ENCODE measurements at places on chromosomes 3 and 15.

- no peak for DNase-seq
Measured at GRCh38 chr3:115702598-115702997, 79.3 kb downstream of the GAP43 start.

DNA sequence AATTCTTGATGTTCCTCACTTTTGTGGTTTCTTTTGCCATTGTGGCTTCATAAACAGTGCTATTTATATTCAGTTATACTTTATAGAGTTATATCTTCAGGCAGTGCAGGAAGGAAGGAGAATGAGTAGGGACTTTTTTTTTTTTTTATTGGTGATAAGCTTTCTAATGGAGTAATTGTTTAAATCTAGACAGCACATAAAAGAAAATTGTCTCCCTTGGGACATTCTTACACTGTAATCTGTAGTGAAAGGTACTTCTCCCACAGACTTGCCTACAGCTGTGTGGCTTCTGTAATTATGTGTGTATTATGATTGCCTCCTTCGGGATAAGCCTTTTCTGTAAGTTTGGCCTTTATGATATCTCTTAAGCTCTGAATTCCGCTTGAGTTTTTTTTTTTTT lies 41.6 kb downstream of the WDR76 start:
- no peak for DNase-seq

GRCh38 chr15:46343196-46343935 lies 708.5 kb downstream of the SQOR start:
- no peak for DNase-seq

DNA sequence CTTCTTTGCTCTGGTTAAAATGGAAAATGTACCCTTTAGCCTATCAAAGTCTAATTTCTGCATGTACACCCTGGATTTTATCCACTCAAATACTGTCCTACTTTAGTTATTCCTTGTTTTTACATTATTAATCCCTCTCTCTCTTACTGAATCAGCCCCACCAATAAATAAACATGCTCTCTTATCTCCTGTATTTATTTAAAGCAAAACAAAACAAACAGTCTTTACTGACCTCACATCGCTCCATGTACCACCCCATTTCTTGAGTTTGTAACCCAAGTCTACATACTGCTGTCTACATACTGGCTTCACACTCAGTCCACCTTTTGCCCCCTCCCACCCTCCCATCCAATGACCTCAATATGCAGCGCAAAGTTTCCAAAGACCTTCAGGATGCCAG lies 113.3 kb upstream of the RORA start:
- no peak for DNase-seq

- no peak for DNase-seq
Measured at GRCh38 chr15:60000824-60001609, 3.1 kb upstream of the FOXB1 start.

DNA sequence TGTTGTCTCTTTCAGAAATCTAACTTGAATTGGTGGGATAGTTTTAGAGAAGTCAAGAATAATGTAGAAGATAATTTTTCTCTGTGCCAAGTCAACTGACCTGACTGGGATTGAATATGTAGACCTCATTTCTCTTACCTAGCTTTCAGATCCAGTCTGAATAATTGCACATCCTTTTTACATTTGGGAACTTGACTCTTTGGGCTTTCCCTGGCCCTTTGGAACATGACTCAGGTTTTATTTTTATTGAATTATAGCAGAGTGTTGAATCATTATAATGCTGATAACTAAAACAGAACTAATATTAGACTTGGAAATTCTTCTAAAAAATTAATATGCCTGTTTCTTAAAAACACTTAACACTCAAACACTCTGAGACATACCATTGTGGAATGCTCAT lies 76.5 kb downstream of the PFN2 start:
- peak; percentile 43 for DNase-seq

DNA sequence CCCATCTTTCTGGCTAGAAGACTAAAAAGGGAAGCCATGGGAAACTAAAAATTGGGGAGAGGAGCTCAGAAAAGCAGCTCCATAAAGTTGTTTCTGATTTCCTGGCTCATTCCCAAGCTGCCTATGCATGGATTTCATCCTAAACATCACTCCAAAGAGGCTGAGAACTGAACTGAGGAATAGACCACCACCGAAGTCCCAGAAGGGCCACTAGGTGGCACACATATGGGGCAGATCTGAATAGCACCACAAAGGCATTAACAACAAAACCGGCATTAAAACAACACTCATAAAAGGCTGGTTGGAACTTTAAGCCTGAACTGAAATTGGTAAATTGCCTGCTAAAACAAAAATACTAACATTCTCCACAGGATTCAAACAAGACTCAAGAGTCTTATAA lies 106.3 kb downstream of the PLD1 start:
- DNase-seq = peak; percentile 8

- DNase-seq = peak; percentile 75
Measured at GRCh38 chr3:169966951-169967915, 626 bp downstream of the SEC62 start.

GRCh38 chr3:126508564-126508964 lies 9.0 kb downstream of the UROC1 start:
- no peak for DNase-seq

GRCh38 chr3:119829420-119829819 lies 47.5 kb downstream of the NR1I2 start:
- DNase-seq = no peak

- no peak for DNase-seq
Measured at GRCh38 chr15:27119695-27120266, 148.8 kb downstream of the GABRG3 start.

- DNase-seq = no peak
Measured at GRCh38 chr15:29053006-29053405, 167.2 kb downstream of the APBA2 start.

- DNase-seq = no peak
Measured at GRCh38 chr3:56724676-56725075, 41.6 kb upstream of the TASOR start.

DNA sequence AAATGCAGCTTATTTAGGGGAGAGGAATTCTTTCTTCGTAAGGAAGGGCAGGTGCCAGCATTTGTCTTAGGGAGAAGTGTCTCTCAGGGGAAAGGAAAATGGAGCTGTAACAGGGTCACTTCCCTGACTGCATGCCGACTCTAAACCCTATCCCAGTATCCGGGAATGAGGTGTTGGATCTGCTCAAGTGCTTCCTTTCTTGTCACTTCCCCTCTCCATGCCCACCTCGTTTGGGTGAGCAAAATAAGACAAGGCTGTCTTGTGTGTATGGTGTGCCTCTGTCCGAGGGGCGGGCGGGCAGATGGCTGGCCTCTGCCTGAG lies 230.1 kb upstream of the TPM1 start:
- DNase-seq = no peak

DNA sequence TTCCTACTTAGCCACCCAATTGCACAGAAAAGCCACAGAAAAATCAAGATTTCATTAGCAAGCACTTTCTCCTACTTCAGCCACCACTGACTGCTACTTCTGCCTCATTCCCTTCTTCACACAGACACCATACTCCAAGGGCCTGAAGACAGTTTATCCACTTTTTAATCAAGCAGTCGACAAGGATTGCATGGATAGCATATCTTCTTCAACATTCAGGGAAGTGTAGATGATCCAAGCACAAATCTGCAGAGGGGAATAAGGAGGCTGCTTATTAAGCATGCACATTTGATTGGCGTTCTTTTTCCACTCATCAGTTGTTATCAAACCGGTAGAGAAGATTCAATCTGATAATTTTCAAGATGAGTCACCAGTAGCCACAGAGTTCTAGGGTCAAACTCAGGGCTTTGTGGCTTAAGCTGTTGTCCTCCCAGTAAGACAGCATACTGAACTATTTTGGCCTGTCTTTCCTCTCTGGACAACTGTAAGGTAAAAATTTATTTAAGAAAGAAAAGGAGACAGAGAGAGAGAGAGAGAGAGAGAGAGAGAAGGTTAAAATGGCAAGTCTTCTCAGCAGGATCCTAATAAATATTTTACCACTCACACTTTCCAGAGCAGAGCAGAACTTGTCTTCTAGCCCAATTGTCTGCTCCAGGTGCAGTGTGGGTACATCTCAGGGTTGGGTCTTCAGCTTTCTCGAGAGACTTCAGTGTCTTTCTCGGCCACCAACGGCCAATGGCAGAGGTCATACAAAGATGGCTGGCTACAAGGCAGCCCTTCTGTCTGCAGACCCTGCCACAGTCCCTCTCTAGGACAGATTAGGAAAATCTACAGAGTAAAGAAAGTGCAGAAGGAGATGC lies 80.6 kb upstream of the BHLHE40 start:
- DNase-seq = no peak

DNA sequence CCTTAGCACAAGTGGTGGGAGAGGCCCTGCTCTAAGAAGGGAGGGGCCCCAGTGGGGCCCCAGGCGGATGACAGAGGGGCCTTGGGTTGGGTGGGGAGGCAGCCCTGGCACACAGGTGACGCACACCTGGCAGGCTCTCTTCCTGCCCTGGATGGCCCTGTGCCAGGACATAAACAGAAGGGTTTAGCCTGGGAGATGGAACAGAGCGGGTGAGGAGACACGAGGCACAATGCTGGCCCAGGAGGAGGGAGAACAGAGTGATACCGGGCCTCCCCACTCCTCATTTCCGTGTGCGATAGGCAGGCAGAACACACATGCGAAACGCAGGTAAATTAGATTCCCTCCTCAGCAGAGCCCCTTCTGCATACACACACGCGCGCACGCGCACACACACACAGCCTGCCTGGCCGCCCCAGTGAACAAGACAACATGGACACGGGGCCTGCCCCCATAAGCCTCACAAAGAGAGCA lies 39.8 kb downstream of the IDH2 start:
- peak; percentile 12 for DNase-seq

- DNase-seq = peak; percentile 75
Measured at GRCh38 chr3:52153389-52154096, 680 bp downstream of the POC1A start.

DNA sequence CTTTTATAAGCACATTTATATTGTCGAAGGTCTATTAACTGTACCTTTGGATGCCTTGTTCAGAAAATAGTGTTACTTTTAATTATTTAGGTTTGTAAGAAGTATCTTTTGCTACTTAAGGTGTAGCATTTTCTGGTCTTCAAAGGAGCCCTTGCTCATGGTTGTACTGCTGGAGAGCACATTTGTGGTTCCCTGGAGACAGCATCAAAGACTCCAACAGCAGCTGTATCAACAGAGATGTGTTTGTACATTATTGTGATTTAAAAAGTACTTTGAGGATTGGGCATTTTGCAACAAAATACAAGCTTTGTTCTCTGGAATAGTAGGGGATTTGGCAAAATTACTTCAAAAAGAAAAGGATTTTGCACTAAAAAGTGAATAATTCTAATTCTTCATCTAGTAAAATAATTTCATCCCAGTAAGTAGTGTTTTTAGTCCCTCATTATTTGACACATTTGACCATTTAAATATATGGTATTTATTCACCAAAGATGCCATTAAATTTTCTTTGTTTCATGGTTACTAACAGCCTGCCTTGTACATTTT lies 16.5 kb downstream of the TBC1D23 start:
- no peak for DNase-seq

- DNase-seq = peak; percentile 35
Measured at GRCh38 chr3:152073267-152073666, 195.5 kb upstream of the MBNL1 start.

DNA sequence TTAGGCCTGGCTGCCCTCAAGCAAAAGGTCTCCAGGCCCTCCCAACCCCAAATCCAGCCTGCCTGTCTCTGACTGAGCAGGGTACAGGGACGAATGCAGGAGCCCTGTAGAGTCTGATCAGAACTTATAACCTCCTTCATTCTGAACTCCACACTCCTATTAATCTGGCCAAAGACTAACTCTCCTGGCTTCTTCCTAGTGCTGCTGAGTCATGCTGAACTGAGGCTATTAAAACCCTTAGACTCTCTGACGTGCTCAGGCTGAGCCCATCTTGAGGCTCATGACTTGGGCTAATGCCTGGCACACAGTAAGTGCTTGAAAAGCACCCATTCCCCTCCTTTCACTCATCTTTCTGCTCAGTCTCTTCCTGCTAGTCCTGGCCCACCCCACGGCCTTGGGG lies 81.9 kb downstream of the NUP210 start:
- DNase-seq = no peak

DNA sequence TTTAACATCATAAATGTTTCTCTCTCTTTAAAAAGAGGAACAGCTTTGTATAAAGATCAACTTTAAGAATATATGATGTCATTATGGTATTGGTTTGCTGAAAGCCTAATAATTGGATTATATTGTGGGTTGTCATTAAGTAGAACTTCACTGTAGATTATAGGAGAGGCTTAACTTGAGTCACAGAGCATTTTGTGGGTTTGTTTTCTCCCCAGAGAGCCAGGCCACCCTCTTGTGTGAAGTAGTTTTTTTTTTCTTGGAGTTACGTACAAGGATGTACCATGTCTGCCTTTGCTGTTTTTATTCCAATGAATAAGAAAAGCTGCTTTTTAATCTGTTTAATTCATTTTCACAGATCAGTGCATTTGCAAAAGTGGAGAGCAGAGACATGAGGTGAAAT lies 354.8 kb upstream of the TBL1XR1 start:
- DNase-seq = no peak

DNA sequence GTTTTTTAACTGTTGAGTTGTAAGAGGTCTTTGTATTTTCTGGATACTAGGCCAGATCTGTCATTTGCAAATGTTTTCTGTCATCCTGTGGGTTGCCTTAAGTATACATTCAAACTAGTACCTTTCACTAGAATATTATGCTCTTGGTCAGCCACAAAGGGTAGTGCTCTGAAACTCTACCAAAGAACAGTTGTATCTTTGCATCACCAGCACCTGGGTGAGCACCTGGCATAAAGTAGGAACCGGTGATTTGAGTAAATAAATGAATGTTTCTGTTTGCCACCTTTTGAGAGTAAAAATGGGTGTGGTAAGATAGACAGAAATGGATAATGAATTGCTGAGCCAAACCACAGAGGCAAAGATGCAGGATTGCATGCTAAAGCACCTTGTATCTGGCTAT lies 98.7 kb downstream of the SLCO3A1 start:
- DNase-seq = no peak

DNA sequence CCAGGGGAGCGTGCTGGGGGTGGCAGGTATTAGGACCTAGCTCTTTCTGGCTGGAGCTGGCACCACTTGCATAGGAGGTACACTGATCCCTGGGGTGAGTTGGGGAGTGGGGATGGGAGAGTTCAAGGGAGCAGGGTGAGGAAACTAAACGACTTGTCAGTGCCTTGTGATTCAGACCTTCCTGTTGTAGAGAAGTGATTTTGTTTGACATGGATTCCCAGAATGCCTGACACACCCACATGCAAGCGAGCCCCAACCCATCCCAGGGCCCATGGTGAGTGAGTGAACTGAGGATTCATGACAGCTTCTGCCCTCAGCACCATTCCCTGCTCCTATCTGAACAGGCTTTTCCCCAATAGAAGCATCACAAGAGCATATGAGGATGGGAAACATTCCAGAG lies 15.6 kb upstream of the UBE2Q2 start:
- DNase-seq = no peak

GRCh38 chr15:74333093-74333492 lies 34.4 kb downstream of the CYP11A1 start:
- DNase-seq = no peak

All from foreskin fibroblast (primary cell).